Naive B cell (primary cell): ENCODE measurements at places on chromosomes 13 and 19.

- H3K27me3 ChIP-seq: no peaks in the 10 kb centered on the region
- no peaks in the 10 kb centered on the region for H3K4me1 ChIP-seq
- H3K36me3 ChIP-seq: no peaks in the 10 kb centered on the region
- H3K27ac ChIP-seq: no peak overlapping the region
- no peak for DNase-seq
Measured at GRCh38 chr13:66264971-66265370, 965.2 kb downstream of the PCDH9 start.

DNA sequence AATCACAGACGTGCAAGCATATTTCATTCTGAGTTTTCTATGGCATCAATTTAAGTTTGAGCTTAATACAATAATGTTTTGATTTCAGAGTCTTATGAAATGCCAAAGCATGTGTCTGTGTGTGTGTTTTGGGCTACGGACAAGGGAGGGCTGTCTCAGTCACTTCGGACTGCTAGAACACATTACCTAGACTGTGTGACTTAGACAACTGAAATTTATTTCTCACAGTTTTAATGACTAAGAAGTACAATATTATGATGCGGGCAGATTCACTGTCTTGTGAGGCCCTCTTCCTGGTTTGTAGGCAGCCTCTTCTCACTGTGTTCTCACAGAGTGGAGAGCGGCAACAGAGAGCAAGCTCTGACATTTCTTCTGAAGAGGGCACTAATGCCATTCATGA, 1202.0 kb downstream of the EFNB2 start:
- H3K4me3 ChIP-seq: no peak overlapping the region
- no peaks in the 10 kb centered on the region for H3K4me1 ChIP-seq
- no peak for DNase-seq
- no peaks in the 10 kb centered on the region for H3K36me3 ChIP-seq
- no peaks in the 10 kb centered on the region for H3K27me3 ChIP-seq
- no peak overlapping the region for H3K27ac ChIP-seq

DNA sequence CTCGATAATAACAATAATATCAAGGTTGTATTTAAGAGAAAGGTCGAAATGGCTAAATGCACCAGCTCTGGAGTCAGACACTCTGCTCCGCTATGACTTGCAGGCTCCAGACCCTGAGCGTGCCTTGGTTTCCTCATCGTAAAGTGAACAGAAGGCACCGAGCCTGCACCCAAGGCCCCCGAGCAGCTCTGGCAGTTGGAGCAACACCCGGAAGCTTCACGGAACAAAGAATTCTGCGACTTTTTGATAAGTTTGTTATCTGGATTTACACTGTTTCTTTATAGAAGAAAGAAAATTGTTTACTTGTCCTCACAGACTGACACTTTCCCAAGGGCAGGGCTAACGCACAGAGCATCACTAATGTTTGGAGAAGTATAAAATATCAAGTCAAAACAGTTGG, 4.4 kb downstream of the GRTP1 start:
- no peaks in the 10 kb centered on the region for H3K4me1 ChIP-seq
- no peaks in the 10 kb centered on the region for H3K36me3 ChIP-seq
- H3K27me3 ChIP-seq: peaks cover 44% of the 10 kb centered on the region
- no peak for DNase-seq
- H3K4me3 ChIP-seq: no peak overlapping the region
- no peak overlapping the region for H3K27ac ChIP-seq

DNA sequence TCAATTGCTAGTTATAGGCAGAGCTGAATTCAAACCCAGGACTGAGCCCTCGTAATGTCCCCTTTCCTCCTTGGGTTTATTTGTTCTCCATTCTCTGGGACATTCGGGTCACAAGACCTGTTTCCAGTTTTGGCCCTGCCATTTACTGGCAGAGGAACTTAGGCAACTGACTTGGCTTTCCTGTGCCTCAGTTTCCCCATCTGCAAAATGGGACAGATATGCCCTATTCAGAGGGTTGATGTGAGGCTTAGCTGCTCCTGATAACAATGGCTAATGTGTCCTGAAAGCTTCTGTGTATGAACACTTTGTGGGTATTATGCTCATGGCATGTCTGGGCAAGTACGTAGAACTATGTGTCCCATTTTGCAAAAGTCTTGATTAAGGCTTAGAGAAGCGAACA, 996 bp downstream of the ZNF524 start:
- H3K4me3 ChIP-seq: peak overlapping the region; percentile 90
- no peaks in the 10 kb centered on the region for H3K27me3 ChIP-seq
- no peak for DNase-seq
- peaks cover 9% of the 10 kb centered on the region for H3K36me3 ChIP-seq

DNA sequence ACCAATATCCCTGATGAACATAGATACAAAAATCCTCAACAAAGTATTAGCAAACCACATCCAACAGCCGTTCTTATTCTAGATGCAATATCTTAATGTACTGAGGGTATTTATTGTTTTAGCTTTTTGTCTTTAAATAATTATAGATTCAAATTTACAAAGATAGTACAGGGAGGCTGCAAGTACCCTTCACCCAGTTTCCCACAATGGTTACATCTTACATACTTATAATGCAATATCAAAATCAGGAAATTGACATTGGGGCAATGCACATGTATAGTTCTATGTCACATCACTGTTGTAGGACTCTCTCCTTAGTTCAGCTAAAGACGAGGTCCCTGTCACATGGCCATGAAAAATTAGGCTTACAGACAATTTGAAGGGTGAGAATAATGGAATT, 75.8 kb downstream of the RUBCNL start:
- no peak overlapping the region for H3K4me3 ChIP-seq
- peaks cover 13% of the 10 kb centered on the region for H3K36me3 ChIP-seq
- H3K27ac ChIP-seq: no peak overlapping the region
- H3K27me3 ChIP-seq: no peaks in the 10 kb centered on the region

- peaks cover 9% of the 10 kb centered on the region for H3K27me3 ChIP-seq
- H3K27ac ChIP-seq: no peak overlapping the region
- H3K4me1 ChIP-seq: no peaks in the 10 kb centered on the region
- H3K4me3 ChIP-seq: no peak overlapping the region
- DNase-seq: no peak
Measured at GRCh38 chr13:21825186-21825585, 154.3 kb downstream of the FGF9 start.

DNA sequence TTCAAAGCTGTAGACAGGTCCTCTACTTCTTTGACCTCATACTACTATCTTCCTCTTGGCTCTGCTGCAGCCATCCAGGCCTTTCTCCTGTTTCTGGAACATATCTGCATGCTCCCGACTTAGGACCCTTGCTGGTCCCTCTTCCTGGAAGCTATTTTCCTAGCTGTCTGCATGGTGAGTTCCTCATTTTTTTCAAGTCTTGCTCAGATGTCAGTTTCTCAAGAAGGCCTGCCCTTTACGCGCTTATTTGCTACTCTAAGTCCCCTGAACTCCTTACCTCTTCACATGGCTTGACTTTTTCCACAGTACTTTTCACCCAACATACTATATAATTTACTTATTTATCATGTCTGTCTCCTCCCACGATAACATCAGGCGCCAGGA, 31.4 kb downstream of the DNAJC3 start:
- peaks cover 46% of the 10 kb centered on the region for H3K4me1 ChIP-seq
- no peaks in the 10 kb centered on the region for H3K27me3 ChIP-seq
- H3K4me3 ChIP-seq: peak overlapping the region; percentile 40
- H3K36me3 ChIP-seq: peaks cover 9% of the 10 kb centered on the region
- no peak overlapping the region for H3K27ac ChIP-seq

DNA sequence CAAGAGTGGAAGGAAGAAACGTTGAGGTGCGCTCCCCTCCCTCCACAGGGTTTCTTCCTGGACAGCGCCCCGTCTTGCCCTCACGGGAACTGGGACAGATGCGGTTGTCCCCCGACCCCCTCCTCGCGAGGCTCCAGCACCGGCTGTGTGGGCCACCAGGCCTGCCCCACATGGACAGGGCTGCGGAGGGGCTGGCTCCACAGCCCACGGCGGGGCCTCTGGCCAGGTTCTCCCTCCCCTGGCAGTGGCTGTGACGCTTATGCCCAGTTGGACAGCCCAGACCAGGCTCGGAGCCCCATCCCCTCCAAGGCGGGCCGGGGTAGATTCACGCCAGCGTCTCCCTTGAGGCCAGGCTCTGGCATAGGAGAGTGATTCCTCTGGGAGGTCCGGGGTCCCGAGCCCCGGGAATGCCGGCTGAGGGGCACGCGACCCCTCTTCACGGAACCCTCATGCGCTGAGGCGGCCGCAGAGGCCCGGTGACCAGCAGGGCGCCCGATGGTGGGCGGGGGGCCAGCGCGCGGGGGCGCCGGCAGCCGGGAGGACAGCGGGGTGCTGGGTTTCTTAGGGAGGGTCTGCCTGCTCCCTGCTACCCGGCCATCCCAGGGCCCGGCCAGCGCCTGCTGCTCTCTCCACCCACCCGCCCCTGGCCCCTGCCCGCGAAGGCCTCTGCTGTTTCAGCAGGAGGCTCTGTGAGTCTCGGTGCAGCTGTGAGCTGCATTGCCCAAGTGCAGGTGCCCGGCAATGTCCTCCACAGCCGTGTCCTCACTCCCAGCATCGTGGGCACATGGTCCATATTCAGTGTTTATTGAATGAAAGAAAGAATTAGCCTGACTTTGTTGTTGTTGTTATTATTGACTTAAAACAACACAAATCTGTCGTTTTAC, 20.3 kb upstream of the GAS6 start:
- no peak overlapping the region for H3K4me3 ChIP-seq
- H3K27ac ChIP-seq: no peak overlapping the region
- no peak for DNase-seq
- H3K4me1 ChIP-seq: no peaks in the 10 kb centered on the region
- no peaks in the 10 kb centered on the region for H3K36me3 ChIP-seq
- H3K27me3 ChIP-seq: peaks cover 6% of the 10 kb centered on the region

DNA sequence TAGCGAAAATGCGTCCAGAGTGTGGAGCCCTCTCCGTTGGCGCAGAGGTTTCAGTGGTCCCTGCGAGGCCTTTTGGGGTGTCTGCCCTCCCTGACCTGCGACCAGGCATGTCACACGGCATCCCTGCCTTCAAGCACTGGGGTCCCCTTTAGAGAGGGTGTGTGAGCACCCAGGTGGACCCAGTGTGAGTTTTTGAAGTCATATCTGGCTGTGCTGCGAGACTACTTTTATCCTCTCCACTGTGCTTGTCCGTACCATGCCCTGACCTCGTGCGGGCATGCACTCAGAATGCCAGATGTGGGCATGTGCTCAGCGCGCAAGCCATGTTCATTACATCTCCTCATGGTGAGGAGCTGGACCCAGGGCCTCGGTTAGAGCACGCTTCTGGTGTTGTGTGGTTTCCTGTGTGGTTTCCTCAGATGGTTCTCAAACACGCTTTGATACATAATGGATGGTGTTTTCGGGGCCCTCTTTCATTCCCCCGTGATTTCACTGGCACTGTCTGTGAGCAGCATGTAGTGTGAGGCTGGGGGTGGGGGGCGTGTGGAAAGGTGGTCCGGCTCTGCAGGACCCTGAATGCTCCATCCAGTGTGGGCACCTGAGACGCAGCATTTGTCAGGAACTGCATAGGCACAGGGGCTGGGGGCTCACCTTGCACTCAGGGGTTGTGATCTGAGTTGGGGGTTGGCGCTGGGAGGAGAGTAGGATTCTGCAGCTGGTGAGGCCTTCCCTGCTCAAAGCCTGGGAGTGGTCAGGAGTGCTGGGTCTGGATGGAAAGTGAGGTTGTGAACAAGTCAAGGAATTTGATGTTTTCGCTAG, 2.3 kb downstream of the TFDP1 start:
- no peak for DNase-seq
- H3K36me3 ChIP-seq: peaks cover 11% of the 10 kb centered on the region
- peaks cover 31% of the 10 kb centered on the region for H3K4me1 ChIP-seq
- H3K27me3 ChIP-seq: no peaks in the 10 kb centered on the region
- peak overlapping the region; percentile 81 for H3K4me3 ChIP-seq

DNA sequence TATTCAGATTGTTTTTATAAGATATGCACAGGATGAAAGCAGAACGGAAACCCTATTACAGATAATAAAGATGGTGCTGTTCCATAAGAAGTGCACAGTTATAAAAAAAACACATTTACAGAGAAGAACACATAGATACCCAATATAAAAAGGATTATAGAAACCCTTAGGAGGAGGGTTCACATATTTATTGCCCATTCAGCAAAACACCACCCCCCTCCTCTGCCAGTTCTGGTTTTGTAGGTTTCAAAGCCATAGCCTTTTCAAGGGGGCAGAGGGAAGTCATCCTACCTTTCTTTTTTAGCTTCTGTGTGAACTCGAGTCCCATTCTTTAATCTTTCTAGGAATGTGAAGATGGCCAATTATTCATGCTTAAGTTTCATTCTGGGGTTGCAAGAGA, 511.2 kb downstream of the GPC5 start:
- peaks cover 2% of the 10 kb centered on the region for H3K4me1 ChIP-seq
- no peaks in the 10 kb centered on the region for H3K36me3 ChIP-seq
- H3K4me3 ChIP-seq: no peak overlapping the region
- H3K27ac ChIP-seq: no peak overlapping the region
- DNase-seq: no peak

DNA sequence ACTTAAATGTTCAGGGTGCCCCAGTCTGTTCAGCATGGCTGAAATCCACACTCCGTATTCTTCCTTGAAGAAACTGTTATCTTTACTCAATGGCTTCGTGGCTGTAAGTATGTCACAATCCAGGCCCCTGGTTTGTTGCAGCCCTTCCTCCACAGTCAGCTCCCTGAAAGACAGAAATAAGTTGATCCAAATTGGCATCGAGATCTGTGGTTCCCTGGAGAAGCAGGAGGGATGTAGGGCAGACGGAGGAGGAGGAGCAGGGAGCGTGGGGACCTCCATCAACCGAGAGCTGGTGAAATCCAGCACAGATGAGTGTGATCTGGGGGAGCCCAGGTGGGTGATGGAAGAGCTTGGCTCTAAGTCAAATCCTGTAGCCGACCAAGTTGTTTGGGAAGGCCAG, 304 bp downstream of the TSPAN16 start:
- H3K27ac ChIP-seq: no peak overlapping the region
- no peak for DNase-seq
- no peaks in the 10 kb centered on the region for H3K27me3 ChIP-seq
